Choroid plexus epithelial cell (primary cell): ENCODE measurements at places on chromosomes 2 and 18.
A peak's percentile ranks its signal among the peaks of the same experiment; 100 is the strongest.

- no peak for DNase-seq
Measured at GRCh38 chr2:69969126-69969983, 7.9 kb upstream of the ASPRV1 start.

DNA sequence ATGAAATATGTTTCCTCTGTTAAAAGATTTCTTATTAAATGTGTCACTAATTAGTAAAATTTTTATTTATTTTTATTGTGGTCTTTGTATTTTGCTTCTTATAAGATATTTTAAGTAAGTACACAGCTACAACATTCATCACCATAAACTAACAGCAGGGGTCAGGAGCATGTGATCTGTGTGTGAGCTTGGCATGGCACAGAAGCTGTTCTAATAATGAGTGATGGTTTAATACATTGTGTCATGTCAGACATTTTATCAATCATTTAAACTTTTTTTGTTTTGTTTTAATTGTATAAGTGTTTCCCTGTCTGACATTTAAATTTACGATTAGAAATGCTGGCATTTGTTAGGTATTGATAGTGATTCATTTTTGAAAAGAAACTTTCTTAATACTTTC is 585.4 kb downstream of the DSC3 start:
- no peak for DNase-seq

- no peak for DNase-seq
Measured at GRCh38 chr2:145166731-145167302, 646.9 kb upstream of the ZEB2 start.

- no peak for DNase-seq
Measured at GRCh38 chr2:46387886-46388515, 90.8 kb downstream of the EPAS1 start.

DNA sequence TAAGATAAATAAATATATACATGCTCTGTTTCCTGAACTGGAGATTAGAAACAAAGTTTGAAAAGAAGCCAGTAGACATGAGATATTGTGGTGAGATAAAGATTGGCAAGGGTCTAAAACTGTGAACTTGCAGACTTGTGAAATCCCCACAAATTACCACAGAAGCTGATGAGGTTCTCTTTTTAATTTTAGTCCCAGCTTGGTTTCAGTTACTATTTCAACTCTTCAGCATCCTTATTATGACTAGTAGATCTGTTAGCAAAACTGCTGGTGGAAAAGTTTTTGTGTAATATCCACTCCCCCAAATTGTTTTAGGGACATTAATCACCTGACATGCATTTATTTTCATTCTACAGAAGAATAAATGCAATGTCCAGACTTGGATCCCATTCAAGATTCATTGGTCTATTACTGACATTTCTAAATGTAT is 20.8 kb downstream of the RASGRP3 start:
- DNase-seq = peak; percentile 70
